ENCODE measurements at places on chromosomes 3 and 15. TPM values are rescaled to one million over a fixed set of nuclear protein-coding genes. Genes with fewer than 3 reads are reported as not detected.

- no peak for DNase-seq
These were observed 34.6 kb upstream of the THSD4 start for GRCh38 chr15:71080705-71081104.

DNA sequence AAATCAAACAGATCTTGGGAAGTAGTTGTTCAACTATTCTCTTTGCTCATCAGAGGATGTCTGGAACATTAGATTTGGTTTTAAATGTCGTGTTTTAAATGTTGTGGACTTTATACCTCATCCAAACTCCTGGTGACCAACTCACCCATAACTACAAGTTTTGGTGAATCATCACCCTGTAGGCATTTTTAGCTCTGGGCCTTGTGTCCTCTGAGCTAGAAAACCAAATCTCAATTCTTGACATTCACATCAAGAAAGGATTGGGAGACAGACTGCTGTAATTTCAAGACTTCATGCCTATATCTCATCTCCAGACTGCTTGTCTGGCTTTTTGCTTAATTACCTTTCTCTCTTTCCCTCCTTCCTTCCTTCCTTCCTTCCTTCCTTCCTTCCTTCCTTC is 228.5 kb upstream of the ROBO2 start:
- DNase-seq: no peak

DNA sequence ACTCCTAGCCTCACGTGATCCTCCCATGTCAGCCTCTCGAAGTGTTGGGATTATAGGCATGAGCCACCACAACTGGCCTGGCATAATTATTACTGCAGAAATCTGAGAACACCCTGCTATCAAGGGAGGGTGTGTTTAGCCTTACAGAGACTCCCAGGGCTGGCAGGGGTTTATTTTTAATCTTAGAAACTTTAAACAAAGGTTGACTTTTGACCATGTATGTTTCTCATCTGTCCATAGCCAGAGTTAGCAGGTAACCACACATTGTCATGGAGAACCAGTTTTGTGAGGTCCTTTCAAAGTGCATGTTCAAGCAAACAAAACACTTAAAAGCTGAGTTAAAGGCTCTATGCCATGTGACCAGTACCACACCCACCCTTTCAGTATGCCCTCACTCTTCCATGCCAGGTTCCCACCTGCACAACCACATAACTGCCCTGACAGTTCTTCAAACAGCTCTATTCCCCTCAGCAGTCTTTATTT is 11.1 kb downstream of the SIAH2 start:
- no peak for DNase-seq

DNA sequence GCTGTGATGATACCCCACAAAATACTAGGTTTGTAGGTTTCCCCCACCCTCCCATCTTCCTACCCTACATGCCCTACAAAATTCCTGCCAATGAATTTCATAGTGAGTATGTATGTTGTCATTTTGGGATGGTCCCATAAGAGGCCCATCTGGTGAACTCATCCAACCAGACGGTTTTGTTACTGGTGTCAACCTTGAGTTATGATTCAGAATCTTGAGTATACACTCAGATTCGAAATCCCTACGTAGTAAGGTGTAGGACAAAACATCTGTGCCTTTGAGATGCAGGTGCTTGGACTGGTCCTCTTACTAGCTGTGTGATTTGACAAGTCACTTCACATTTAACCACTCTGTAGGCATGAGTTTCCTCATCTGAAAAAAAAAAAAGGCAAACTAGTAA is 3.6 kb downstream of the SIAH2 start:
- no peak for DNase-seq

Gene RTP3
- total RNA-seq: not detected

GRCh38 chr15:58243070-58243469 is 104.9 kb downstream of the AQP9 start:
- no peak for DNase-seq

- DNase-seq: no peak
These were observed 116.2 kb downstream of the MFSD1 start for GRCh38 chr3:158918008-158918407.

DNA sequence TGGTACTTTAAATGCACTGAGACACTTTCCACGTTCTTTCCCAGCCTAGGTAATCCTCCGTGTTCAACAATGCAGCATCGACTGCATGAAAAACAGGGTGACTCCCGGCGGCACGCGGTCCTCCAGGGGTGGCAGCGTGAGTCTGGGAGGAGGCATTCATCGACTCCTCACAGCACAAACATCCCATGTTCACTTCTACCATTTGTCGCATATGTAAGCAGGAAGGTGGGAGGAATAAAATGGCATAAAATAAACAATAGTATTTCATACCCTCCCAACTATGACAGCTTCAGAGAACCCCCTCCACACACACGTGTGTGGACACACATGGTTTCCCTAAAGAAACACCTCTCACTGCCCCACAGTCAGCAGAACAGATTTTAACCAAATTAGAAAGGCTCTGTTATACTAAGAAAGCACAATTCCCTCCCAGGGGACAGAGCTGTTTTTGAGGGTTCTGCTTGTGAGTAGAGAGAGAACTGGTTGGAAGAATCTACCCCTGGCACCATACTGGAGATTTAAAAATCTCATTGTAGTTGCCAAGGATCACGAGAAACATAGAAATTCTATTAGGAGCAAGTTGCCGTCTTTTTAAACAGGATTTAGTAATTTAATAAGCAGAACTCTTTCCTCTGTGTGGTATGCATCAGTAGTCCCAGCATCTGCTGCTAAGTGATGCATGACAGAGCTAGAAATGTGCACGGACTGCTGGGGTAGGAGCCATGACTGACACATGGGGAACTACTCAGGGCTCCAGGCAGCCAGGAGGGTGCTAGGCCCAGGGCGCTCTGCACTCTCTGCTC is 6.0 kb downstream of the FAM43A start:
- no peak for DNase-seq
